NCI-H748 treated with DMSO at 0.1 percent for 48 hours (cell line): ENCODE measurements at places on chromosomes 4 and X.
A peak's percentile ranks its signal among the peaks of the same experiment; 100 is the strongest.

- DNase-seq: no peak
These were observed 131.7 kb upstream of the INTU start for GRCh38 chr4:127501103-127501502.

GRCh38 chr4:84028340-84028739 lies 470.8 kb downstream of the NKX6-1 start:
- DNase-seq: no peak

GRCh38 chr4:79850626-79851025 lies 222.4 kb downstream of the ANTXR2 start:
- DNase-seq: no peak

- DNase-seq: no peak
These were observed 21.9 kb downstream of the PTTG2 start for GRCh38 chr4:37981844-37982720.

DNA sequence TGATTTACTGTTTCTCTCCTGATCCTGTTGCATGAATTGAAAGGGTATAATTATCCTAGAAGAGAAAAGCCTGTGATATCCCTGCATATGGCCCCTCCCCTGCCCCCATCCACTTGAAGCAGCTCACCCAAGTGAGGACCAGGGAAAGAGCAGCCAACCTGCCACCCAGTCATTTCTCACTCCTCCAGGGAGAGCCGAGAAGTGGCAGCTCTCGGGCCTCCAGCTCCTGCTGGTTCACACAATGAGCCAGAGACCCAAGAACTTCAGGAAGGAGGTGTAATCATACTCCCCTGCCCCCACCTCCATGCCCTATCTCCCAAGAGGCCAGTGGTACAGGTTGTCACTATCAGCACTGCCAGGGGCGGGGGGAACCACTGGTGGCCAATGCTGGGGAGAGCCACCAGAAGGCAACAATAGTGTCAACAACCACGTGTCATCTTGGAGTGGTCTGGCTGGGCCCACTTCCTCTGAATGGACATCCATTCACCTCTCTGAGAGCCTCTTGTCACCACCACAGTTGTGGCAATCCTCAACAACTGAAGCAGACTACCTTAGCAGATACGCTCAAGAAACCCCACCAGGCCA lies 42.9 kb downstream of the APOO start:
- DNase-seq: no peak

GRCh38 chr4:47577779-47578553 lies 92.9 kb downstream of the ATP10D start:
- DNase-seq: no peak

DNA sequence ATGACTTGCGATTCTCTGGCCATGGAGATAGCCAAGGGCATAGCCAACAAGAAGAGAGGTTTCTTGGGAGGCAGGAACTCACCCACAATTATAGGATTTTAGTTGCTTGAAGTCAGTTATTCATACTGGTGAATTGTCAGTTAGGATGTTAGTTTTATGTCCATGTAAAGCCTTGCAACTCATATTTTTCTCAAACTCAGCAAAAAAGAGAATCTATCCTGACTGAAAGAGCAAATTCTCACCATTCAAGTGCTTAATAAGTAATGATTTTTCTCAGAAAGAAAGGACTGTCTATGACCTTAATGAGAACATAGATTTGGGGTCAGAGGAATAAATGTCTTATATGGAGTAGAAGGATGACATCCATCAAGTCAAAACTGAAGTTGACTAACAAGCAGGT lies 934.5 kb downstream of the STPG2 start:
- no peak for DNase-seq

- no peak for DNase-seq
These were observed 112.8 kb upstream of the ATXN3L start for GRCh38 chrX:13432414-13433297.

DNA sequence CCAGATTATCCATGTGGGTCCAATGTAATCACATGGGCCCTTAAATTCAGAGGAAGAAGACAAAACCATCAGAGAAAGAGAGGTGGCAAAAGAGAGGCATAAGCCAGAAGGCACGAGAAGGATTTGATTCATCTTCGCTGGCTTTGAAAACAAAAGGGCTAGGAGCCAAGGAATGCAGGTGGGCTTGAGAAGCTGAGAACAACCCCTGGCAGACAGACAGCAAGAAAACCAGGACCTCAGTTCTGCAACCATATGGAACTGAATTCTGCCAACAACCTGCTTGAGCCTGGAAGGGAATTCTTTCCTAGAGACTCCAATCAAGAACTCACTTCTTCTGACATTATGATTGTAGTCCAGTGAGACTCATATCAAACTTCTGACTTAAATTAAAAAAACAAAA lies 1531.8 kb downstream of the PCDH7 start:
- no peak for DNase-seq

GRCh38 chr4:70925899-70926635 lies 23.9 kb downstream of the MOB1B start:
- no peak for DNase-seq

GRCh38 chrX:137194164-137194563 lies 160.4 kb upstream of the GPR101 start:
- DNase-seq: peak; percentile 35

DNA sequence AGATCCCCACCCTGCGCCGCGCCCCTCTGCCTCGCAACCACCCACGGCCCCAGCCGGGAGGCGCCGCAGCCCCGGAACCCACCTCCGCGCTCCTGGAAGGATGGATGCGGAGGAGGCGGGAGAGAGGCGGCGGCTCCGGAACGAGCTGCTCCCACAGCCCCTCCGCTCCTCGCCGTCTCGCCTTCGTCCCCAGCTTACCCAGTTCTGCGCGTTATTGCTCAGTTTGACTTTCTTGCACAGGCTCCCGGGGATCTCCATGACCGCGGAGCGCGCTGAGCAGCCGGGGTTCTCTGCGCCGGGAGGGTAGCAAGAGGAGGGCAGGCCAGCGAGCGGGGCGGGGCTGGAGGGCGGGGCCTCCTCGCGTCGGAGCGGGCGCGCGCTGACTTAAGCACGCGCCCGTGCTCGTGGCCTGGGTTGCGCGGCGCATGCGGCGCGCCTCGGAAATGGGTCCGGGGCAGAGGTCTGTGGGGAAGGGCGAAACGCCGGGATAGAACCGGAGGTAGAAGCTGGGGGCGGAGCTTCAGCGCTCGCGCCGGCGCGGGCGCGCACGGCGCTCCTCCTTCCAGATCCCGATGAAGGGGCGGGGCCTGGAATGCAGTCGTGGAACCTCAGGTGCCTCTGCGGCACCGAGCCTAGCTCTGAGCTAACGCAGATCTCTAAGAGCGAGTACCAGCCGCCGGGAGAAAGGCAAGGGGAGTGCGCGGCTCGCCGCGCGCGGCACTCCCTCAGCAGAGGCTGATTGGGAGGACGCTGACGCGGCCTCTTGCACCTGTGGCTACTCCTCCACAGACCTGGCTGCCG lies at the start of gene PAPSS1:
TSS of gene PAPSS1 (minus strand) at position 313 of the 801 bp plus-strand sequence. CDS start at position 258, 55 bp downstream.
- DNase-seq: peak; percentile 87

- no peak for DNase-seq
These were observed 287.7 kb downstream of the BMPR1B start for GRCh38 chr4:95045429-95045828.

DNA sequence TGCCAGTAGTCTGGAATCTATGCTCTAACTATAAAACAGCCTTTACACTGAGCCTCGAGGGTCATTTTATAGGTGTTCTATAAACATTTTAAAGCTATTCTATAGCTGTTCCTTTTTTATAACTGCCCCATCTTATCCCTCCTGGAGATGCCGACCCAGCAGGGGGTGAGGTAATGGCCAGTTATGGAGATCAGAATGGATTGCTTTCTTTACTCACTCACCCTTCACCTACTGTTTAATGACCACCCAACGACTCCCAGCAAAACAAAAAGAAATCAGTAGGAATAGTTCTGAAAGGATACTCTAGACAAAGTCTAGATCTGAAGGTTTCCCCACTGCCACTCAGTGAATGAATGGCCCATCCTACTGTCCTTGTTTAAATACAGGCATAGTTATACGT lies 1113.1 kb downstream of the FAT4 start:
- DNase-seq: no peak

- no peak for DNase-seq
These were observed 33.3 kb downstream of the TENM3 start for GRCh38 chr4:182276210-182277109.

DNA sequence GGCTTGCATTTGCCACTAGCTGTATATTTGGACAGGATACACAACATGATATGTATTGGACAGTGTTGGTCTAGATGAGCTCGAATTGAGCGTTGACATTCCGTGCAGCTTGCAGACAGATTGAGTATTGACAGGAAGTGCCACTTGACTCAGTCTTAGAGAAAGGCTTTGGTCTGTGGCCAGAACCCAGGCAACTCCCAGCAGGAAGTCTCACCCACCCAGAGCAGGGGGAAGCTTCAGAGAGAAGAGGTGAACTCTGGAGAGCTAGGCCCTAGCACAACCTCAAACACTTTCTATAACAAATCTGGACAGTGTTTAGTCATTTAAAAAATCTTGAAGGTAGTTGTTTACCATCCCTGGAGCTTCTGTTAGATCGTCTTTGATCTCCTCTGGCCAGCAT lies 280.5 kb downstream of the FBXW7 start:
- no peak for DNase-seq

GRCh38 chr4:188161167-188161566 lies 21.9 kb downstream of the TRIML1 start:
- DNase-seq: no peak

- no peak for DNase-seq
These were observed 518.8 kb upstream of the FTHL17 start for GRCh38 chrX:31590581-31591114.

DNA sequence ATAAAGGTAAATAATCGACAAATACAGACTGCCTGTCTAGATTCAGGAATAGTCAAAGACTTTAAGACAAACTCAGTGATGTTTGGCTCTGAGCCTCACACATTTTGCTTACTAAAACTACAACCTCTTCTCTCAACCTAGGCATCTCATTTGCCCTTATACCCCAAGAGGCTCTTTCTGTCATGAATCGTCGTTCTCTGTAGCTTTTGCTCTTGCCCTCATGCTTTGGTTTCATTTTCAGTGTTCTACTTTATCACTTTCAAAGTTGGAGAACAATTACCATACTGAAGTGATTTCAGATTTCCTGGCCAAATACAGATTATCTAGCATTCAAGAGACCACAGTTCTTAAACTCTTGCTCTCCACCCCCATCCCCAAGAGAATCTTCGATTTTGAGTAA lies 114.1 kb upstream of the RAP2C start:
- no peak for DNase-seq

DNA sequence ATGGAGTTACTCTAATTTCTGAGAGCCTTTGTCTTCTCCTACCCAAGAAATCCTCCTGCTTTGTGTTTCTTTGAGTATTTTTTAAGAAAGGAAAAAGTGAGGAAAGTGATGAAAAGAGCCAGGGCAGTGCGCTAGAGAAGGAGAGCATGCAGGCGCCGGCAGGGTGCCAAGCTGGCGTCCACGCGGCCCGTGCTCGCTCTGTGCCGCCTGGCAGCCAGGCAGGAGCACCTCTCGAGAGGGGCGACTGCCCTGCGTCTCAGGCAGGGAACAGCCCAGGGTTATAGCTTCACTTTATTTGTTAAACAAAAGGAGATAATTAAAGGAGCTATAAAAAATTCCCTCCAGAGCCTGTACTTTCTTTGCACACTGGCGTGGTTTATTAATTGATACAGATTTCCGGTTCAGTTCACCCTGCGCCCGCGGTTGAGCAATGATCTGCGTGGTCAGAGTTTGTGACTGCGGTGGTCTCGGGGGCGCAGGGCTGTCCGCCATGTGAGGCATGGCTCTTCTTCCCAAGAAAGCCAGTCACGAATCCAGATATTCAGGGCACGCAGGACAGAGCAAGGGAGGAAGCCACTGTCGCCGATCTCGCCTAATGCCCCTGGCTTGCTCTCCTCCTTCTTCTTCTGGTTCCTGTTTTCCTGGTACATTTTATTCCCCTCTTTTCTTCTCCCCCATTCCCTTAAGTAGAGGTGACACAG lies 110.8 kb upstream of the PAQR3 start:
- DNase-seq: peak; percentile 74

DNA sequence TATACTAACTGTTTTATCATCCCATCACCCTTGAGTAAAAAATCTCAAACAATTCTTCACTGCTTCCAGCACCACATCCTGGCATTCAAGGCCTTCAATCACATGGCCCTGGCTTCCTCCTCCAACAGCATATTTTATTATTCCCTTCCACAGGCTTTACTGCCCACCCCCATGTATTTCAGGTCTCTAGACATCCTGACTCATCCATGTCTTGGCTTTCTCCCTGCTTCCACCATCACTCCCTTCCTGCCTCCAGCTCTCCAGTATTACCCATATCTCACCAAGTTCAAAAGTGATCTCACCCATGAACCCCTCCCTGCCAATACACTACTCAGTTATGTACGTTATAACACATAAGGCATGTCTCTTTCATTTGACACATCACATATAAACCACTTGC lies 34.7 kb upstream of the PLAC1 start:
- no peak for DNase-seq

DNA sequence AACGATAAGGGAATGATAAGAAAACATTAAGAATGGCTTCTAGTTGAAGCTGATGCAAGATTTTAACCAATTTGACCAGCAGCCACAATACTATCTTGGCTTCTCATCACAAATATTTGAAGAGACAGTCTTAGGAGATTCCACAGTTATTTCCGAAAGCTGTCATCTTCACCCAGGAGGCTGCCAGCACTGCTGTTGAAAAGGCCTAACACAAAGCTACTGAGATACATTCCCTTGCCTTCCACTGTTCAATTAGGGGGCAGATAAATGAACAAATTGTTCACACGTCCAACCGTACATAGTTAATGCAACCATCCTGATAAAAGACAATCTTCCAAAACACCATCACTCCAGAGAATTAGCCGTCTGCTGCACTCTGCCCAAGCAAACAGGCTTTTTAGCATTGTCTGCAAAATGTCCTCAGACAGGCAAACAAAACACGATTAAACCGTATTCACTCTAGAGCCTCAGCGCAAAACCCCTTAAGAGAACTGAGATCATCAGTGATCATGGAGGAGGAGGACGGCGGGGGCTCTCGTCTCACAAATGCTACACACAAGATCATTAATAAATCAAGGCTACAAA lies 189.8 kb upstream of the PSAPL1 start:
- DNase-seq: no peak
